Stimulated activated CD8-positive, alpha-beta memory T cell treated with anti-CD3 and anti-CD28 coated beads, Interleukin-4, amount 100 ng/mL, for 1 hour (primary cell): ENCODE measurements at places on chromosomes 16 and 17.

GRCh38 chr17:394718-395095 lies 42.1 kb upstream of the RPH3AL start:
- no peak for DNase-seq

- no peak for DNase-seq
These were observed 129.7 kb upstream of the GSE1 start for GRCh38 chr16:85483424-85483823.

- DNase-seq: no peak
These were observed 10.0 kb downstream of the SLC46A1 start for GRCh38 chr17:28395968-28396367.

- DNase-seq: no peak
These were observed 62.6 kb upstream of the ENDOV start for GRCh38 chr17:80352216-80352895.

DNA sequence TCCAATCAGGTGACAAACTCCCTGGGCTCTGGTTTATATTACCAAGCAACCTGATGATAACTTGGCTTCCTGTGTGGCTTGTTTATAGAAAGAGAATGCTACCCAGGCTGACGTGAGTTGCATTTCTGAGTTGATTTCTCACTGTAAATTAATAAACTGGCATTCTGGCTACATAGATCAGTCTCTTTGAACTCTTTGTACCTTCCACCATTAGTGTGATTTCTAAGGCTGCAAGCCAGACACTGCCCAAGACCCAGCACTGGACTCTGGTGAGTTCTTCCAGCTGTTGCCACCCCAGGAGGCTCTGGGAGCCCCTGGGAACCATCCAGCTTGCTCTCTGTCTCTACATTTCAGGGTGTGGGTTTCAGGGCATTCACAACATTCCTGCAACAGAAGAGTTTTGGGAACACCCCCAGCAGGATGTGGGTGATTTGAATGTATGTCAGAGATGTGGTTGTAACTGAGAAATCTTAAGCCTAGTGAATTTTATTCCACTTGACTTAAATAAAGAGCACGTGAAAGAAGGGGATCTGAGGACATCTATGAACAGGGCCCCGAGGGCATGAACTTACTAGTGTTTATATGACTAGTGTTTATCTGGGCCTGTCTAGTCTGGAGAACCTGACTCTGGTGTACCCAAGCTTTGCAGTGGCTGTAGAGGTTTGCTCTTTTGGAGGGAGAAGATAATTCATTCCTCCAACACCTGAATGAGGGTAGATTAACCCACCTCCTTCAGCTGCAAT lies 30.3 kb upstream of the LRRC37A start:
- no peak for DNase-seq

DNA sequence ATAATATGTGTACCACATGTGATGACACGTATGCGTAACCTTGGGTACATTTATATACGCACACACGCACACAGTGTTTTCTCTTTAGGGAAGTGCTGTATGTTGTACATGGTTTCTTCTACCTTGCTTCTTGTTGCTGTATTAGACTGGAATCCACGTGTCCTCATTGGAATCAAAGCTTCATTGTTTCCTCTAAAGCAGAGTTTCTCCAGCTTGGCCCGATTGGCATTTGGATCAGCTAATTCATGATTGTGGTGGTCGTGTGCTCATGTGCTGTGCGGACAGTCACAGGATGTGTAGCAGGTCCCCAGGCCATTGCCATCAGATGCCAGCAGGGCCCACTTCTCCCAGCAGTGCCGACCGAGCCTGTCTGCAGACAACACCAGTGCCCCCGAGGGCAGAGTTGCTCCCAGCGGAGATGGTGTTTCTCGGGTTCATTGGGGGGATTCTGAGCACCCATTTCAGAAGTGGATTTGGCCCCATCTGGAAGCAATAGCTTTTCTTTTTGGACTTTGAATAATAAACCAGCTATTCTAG lies 148.4 kb downstream of the RPTOR start:
- DNase-seq: no peak

GRCh38 chr17:17745476-17746455 lies 64.5 kb downstream of the RAI1 start:
- no peak for DNase-seq

GRCh38 chr17:21368545-21369246 lies 7.5 kb upstream of the KCNJ12 start:
- no peak for DNase-seq

- DNase-seq: no peak
These were observed 30.3 kb downstream of the KLHDC4 start for GRCh38 chr16:87735270-87736007.

GRCh38 chr17:38896346-38896954 lies 26.6 kb downstream of the LASP1 start:
- no peak for DNase-seq

- no peak for DNase-seq
These were observed 21.5 kb upstream of the KCNJ16 start for GRCh38 chr17:70053241-70054234.

DNA sequence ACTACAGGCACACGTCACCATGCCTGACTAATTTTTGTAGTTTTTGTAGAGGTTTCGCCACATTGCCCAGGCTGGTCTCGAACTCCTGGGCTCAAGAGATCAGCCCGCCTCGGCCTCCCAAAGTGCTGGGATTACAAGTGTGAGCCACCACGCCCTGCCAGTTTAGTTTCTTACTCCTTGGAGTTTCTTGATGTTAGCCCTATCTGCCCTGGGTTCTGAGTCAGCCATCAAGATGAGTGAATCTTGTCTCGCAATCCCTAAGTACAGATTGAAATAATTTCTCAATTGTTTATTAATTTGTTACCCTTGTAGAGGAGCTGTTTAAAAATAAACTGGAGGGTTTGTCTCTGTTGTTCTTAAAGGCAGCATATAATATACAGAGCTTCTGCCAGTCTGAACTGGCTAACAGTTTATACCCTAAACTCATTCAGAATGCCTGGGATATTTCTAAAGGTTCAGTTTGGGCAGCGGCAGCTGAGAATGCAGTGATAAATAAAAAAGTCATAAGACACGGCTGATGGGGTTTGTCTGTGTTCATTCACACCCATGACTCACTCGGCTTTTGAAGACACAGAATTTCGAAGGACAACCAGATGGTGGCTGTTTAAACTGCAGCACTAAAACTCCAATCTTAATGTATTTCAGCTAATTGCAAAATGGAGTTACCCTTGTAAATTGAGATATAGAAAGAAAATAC lies 39.6 kb downstream of the GPRC5B start:
- DNase-seq: no peak

DNA sequence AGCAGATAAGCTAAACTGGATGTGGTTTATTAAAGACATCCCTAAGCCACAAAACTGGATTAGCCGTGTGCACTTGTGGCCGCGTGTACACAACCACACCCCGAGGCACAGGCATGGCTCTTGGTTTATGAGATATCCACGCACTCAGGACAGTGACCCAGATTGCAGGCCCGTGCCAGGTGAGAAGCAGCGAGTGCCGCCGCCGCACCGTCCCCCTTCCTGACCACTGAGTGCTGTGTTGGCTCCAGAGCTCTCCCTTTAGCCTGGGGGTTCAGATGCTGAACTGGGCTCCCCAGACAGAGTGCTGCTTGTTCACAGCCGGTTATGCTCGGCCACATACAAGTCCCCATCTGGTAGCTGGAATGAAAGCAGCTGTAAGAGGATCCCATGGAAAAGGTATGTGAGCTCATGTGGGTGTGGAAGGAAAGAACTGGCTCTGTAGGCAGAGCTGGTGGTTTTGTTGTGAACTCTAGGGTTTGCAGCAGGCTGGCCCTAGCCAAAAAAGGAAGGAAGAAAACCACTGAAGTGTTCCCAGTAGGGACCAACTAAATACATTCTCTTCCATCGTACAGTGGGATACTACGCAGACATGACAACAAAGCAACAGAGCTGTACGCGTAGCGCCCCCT lies 29.5 kb downstream of the KNOP1 start:
- DNase-seq: no peak

DNA sequence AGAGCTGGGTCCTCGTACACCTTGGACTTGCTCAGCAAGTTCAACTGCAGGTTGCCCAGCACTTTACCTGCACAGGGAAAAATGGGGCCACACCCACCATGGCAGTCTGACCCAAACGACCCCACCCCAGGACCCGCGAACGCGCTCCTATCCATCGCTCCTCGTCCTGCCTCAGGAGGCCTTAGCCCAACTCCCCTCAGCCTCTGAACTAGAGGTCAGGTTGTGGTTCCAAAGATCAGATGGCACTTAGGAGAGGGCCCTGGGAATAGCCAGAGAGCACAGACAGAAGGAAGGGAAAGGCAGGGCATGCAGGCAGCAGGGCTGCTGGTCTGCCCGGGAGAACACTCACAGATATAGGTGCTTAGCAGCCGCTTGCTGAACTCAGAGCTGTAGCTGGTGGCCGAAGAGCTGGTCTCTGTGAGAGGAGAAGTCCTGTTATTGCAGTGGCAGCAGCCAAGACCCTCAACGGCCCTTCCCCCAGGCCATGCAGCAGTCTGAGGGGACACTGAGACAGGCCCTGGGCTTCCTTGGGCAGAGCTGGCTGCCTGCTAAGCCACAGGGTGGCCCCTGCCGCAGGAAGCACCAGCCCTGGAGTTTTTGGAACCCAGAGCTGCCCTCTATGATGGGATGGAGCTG lies 6.9 kb downstream of the ZACN start:
- DNase-seq: no peak

- DNase-seq: no peak
These were observed 58.2 kb downstream of the CDYL2 start for GRCh38 chr16:80746231-80746630.

DNA sequence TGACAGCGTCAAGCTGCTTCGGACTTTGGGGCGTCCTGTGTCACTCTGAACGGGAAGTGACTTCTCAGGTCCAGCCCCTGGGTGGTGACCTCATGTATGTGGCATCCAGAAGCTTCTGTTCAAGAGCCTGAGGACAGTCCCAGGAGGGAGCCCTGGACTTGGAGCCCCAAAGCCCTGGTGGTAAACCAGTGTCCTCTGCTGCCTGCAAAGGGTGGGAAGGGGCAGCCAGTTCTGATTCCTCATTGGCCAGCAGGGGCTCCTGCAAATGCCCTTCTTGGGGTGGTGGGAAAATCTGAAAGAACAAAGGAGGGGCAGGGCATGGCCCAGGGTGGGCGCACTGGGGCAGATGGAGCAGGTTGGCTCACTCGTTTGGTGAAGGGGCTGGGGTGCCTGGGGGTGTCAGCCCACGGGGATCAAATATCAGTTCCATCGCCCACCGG lies 1.6 kb downstream of the OSGIN1 start:
- DNase-seq: no peak

DNA sequence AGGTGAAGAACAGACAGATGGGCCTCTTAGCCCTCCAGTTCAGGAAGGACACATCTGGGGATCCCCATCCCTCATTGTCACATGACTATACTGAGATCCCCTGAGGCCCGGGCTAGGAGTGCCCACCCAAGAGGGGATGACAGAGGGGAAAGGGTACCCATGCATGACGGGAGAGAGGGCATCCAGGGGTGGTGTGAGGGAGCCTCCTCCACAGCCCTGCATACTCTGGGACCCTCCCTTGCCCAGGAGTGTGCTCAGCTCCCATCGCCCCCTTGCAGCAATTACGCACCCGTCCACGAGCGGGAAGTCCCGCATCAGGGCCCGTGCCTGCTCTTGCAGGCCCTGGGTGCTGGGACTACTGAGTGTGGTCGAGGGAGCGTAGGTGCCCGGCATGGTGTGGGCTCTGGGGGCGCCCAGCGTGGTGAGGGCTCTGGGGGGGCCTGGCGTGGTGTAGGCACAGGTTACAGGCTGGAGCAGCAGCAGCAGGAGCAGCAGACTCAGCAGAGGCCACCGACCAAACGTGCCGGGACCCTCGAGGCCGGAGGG lies 6.5 kb downstream of the DPEP2 start:
- no peak for DNase-seq

DNA sequence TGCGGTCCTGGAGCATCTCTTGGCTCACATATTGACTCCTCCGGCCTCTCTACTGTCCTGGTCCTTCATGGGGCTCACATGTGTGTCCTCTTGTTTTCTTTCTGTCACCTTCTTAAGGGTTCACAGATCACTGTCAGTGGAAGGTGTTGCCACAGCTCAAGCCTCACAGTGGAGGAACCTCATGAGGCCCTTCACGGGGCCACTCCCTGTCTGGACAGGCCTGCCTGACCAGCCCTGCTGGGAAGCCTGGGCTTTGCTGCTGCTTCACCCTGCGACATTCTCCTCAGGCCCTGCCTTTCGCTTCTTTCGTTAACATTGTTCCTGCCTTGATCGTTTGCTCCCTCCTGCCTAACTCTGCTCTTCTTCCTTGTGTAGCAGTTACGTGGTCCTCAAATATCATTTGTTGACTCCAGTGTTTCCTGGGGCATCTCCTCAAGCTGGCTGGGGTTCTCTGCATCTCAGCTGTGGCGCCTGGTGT lies 55.9 kb downstream of the WDR45B start:
- DNase-seq: no peak

- no peak for DNase-seq
These were observed 21.2 kb upstream of the ATP2C2 start for GRCh38 chr16:84347161-84347560.

- no peak for DNase-seq
These were observed 545.5 kb downstream of the TMEM114 start for GRCh38 chr16:8044796-8045195.

GRCh38 chr16:88022076-88023042 lies 71.1 kb downstream of the BANP start:
- no peak for DNase-seq

- no peak for DNase-seq
These were observed 43.9 kb upstream of the RCVRN start for GRCh38 chr17:9948928-9949327.

GRCh38 chr17:43151880-43152456 lies 19.0 kb upstream of the NBR1 start:
- no peak for DNase-seq

- DNase-seq: no peak
These were observed 310.1 kb downstream of the C16orf95 start for GRCh38 chr16:87006789-87007745.

DNA sequence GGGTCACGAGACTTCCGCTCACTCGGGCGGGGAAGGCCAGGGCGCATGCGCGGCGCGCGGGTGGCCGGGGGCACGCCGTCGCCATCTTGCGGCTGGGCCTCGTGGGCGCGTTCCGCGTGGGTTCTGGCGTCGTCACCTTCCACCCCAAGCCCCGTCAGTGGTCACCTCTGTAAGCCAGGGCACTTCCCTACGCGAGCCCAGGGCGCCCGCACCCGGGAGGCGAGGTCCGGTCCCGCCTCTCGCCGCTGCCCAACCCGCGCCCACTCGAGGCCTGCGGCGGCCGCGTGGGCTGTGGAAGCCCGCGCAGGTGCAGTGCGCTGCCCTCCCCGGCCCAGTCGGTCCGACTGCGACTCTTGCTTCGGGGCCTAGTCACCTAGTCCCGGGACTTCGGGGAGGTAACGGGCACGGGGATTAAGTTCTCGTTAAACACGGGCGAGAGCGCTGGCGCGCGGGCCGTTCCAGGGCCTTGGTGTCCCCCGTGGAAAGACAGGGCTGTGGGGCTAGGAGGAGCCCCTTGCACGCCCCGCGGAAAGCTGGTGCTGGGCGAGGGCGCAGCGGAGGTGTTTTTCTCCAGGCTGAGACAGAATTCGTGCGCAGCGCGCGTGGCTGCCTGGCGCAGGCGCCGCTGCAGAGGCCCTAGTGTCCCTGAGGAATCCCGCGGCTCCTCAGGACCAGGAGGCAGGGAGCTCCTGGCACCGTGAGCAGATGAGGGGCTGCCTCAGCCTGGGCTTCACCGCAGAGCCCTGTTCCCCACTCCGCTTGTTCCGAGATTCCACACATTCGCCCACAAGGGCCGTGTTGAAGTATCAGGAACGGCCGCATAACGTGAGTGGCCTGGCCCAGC lies 472 bp upstream of the ARHGDIA start:
- DNase-seq: peak; percentile 91

GRCh38 chr16:85090181-85090580 lies 22.1 kb downstream of the CIBAR2 start:
- no peak for DNase-seq
